Effector CD8-positive, alpha-beta T cell (primary cell): ENCODE measurements at places on chromosomes 7 and 10.

GRCh38 chr7:137538361-137538762, 194.8 kb upstream of the PTN start:
- no peak for DNase-seq

DNA sequence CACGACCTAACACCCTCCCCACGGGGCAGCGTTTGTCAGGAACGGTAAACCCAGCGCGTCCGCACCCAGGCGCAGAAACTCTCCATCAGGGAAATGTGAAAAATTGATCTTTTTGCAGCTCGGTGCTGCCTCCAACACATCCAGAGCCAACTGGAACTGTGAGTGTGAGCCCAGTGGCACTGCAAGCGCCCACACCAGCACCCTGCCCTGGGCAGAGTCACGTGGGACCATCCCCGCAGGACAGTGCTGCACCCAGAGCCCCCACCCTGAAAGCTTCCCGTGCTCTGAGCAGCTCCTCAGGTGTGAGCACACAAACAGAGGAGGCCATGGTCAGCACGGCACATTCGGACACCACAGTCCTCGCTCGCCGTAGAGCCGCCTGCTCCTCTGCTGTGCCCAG, 330.9 kb downstream of the DNAJB6 start:
- DNase-seq, result no peak

- DNase-seq, result no peak
Observed at GRCh38 chr7:12474035-12474434, 70.4 kb upstream of the VWDE start.

GRCh38 chr7:157951300-157952049, 614.7 kb downstream of the DNAJB6 start:
- no peak for DNase-seq

GRCh38 chr10:64091897-64092296, 570.7 kb downstream of the REEP3 start:
- no peak for DNase-seq

GRCh38 chr10:96513305-96513697, 425 bp downstream of the TLL2 start:
- peak; percentile 17 for DNase-seq

- DNase-seq, result no peak
Observed at GRCh38 chr10:120328647-120329046, 128.4 kb upstream of the PLPP4 start.

- peak; percentile 66 for DNase-seq
Observed at GRCh38 chr10:73874267-73875138, at the start of gene CAMK2G. CAMK2G (minus strand) TSS chr10:73874555; CDS start chr10:73874461, 94 bp downstream.

DNA sequence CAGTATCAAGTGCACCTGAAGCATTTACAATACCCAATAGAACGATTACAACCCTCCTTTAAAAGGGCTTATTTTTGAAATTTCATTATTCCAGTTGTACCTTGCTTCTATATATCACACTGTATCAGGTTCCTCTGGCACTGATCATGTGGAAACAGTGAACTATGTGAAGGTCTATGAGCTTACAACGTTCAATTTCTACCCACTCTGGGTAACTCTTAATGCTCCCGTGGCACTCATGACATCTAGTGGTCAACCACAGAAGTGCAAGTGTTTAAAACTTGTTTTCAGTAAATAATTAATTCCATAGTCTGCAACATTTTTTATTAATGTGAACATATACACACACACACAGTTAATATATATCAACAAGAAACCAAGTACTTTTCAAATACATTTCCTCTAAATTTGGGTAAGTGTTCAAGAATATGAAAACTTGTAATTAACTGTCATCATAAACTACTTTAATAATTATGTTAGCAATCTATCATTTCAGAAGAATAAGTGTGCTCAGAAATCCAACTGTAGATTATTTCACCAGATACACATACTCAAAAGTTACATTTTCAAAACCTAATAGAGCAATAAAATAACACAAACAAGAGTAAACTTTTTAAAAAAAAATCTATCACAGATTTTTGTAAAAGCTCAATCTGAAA, 61.0 kb downstream of the MPP7 start:
- DNase-seq, result peak; percentile 0
